HFFc6 (cell line): ENCODE measurements at places on chromosomes 6 and 20.
A peak's percentile ranks its signal among the peaks of the same experiment; 100 is the strongest.

DNA sequence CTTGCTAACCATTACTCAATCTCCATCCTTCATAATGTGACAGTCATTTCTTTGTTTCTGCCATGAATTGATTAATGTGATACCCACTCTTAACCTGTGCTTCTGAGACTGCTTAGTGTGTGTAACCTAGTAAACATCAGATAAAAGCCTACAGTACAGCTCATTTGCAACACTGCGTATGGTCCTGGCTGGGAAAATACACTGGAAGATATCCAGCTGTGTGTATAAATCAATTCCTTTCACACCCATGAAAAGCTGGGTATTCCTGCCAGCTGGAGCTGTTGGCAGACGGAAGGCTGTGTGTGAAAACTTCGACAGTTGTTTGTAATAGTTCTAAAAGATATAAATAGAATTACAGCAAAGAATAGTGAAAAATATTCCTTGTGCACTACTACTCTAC lies 509.2 kb downstream of the FRK start:
- no peak for DNase-seq

DNA sequence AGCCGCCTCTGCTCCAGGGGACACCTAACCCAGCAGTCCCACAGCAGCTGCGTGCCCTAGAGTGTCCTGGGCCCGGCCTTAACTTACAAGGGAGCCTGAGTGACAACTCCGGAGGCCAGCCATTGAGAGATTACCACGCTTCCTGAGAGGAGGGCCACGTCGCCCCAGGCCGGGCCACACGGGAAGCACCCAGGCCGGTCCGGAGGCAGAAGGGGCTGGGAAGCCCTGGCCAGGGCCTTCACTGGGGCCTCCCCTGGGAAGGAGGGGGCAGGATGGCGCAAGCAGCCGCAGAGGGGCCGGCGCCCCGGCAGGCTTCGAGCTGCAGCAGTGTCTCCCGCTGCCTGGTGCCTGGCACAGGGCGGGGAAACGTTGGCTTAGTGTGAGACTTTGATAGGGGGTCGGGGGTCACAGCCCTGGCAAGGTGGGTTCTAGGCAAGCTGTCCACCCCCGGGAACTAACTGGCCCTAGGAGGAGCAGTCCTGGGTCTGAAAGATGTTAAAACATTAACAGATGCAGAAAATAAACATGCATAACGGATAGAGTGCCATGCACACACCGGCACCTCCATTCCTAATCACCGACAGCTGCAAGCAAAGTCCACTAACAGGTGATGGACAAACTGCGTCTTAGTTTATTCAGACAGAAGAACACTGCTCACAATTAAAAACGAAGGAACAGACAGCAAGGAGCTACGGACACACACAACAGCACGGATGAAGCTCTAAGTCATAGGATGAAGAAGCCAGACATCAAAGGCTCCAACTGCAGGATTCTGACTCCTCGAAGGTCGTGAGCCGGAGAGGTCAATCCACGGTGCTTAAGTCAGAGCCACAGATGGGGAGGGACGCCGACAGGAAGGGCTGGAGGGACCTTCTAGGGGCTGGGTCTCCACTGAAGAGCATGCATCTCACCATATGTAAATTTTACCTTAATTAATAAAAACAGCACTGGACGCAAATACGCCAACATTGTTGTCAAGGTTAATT lies 17.4 kb downstream of the CHRNA4 start:
- no peak for DNase-seq

DNA sequence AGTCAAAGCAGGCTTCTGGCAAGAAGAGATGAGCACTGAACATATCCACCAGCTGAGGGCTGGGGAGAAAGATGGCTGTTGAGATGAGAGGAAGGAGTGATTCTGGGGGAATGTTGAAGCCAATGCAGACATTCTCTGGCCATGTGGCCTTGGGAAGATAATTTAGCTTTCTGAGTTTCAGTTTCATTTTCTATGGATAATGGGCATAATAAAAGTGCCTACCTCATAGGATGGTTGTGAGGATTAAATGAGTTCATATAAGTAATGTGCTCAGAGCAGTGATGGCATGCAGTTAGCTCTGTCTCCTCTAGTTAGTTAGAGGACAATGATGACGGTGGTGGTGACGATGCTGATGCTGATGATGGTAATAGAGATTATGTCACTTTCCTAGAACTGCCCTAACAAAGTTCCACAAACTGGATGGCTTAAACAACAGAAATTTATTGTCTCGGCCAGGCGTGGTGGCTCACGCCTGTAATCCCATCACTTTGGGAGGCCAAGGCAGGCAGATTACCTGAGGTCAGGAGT lies 18.5 kb upstream of the KCNK5 start:
- DNase-seq = no peak

DNA sequence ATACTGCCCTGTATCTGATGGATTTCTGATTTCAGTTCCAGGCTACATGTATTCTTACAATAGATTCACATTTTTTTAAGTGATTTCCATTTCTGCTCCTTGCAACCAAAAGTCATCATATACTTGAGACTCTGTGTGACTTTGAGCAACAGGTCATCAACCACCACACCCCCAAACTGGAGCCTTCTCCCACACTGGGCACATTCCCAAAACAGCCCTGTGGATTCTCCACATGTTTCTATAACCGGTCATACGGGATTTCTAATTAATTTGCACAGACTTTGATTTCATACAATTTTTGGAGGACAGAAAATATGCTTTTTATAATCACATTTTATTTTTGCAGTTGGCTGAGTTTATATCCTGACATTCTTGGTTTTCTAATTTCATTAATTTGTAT lies 317.2 kb upstream of the ID4 start:
- no peak for DNase-seq

DNA sequence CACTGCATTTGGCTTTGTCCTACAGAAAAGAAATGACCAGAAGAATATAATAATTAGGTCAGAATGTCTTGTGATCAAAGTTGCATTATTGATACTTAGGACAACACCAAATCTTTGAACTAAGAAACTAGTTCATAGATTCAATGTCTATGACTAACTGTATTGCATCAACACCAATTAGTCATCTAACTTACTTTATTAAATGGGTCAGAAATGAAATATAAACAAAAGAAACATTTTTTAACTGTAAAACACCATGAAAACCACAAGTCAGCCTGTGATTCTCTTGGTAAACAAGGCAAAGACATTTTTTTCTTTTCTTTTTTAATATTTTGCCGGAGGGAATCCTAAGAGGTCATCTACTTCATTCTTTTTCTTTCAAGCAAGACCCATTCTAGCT lies 114.1 kb upstream of the HDDC2 start:
- DNase-seq = no peak

GRCh38 chr6:163620670-163621330 lies 206.3 kb downstream of the QKI start:
- DNase-seq = no peak

- DNase-seq = no peak
Observed at GRCh38 chr6:157706883-157707282, 116.2 kb upstream of the SNX9 start.

GRCh38 chr20:23207826-23208540 lies 121.9 kb upstream of the CD93 start:
- DNase-seq = no peak

DNA sequence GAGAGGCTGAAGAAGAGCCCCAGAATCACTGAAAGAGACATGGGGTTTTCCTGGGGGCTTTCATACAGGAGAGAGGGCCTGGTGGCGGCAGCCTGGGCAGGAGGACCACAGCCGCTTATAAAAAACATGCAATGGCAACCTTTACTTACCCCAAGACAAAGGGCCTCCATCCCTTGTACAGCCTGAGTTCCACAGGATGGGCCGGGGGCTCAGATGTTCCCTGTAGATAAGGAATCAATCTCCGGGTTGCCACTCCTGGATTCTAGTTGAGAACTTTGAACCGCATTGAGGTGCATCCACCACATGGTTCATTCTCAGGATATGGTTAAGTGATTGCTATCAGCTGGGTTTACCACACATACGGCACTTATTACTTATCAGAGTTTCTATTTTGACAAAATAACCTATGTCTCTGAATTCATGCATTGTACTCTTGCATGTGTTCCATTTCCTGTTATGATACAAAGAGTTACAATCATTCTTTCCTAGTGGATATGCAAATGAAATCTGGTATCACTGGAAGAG lies 677.6 kb downstream of the KIF16B start:
- DNase-seq = no peak

- no peak for DNase-seq
Observed at GRCh38 chr20:14295770-14296309, 41.6 kb downstream of the FLRT3 start.

DNA sequence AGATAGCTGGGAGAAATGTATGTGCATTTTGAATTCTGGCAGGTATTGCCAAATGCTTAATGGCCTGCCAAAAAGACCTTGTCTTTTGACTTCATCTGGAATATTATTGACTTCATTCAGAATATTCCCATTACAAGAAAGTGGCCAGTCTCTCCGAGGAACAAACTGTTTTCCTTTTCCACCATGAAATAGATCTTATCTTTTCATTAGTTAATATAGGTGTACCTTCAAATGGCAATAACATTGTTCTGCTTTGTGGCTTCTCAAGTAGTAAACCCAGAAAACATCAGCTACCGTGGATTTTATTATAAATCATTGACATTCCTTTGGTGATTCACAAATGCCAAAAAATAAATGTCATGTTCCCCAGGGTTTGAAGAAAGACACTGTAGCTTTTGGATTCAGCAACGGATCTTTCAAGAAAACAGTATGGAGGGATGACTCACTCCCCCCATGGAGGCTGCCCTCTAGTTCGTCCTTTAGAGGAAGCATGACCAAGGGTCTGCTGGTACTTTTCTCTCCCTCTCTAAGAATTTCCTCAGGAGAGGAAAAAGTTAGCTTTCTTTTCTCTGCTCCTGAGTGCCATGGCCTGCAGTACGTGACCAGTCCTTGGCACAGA lies 1.1 kb upstream of the RNF182 start:
- DNase-seq = peak; percentile 75

DNA sequence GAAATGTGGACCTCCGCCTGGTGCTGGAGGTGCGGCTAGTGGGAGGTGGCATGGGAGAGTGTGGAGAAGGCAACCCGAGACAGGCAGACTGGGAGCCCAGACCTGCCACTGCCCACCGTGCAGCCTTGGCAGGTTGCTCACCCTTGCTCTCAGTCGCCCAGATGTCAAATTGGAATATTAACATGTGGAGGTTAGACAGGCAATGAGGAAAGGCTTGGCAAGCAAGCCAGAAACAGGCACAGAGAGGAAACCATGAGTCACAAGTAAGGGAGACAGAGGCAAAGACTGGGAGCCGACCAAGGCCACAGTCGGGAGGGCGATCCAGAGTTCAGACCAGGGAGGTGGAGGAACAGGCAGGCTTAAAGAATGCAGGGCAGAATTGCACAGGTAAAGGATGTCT lies 178.2 kb downstream of the FOXC1 start:
- peak; percentile 12 for DNase-seq

GRCh38 chr6:46935687-46936086 lies 13.9 kb upstream of the ADGRF5 start:
- no peak for DNase-seq

DNA sequence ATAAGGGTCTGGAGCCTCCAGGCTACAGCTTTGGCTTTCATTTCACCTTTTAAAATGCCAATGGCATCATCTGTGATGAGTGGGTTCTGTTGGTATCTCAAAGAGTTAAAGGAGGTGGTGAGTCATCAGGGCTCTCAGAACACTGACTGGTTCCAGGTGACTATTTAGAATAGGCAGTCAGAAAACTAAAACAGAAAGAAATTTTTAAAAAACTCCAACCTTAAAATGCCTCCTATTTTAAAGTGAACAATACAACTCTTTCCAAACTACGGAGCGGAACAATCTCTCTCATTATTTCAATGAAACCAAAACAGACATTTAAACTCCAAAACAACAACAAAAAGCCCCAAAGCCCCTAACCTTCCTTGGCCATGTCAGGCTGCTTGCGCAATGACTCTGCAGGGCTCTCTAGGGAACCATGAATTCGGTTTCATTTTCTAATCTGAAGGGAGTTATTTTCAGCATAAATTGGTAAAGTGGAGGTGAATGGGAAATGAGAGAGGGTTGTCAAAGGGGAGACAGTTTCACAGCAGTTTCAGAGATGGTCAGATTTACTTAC lies 194.9 kb downstream of the KIF6 start:
- no peak for DNase-seq

DNA sequence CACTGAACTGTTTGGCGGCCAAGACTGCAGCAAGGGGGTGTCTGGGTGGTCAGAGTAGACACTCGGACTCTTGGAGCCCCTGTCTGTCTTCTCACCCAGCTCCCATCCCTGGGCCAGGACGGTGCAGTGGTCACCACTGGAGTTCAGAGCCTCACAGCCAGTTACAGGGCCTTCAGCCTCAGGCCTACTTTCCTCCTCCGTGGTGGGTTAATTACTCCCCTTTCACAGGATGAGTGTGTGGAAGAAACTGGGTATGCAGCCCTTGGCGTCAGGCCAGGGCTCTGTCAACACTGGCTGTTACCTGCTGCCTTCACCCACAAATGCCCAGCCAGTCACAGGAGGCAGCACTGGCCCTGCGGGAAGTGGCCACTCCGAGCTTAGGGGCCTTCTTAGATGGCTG lies 1.8 kb upstream of the YTHDF1 start:
- no peak for DNase-seq

DNA sequence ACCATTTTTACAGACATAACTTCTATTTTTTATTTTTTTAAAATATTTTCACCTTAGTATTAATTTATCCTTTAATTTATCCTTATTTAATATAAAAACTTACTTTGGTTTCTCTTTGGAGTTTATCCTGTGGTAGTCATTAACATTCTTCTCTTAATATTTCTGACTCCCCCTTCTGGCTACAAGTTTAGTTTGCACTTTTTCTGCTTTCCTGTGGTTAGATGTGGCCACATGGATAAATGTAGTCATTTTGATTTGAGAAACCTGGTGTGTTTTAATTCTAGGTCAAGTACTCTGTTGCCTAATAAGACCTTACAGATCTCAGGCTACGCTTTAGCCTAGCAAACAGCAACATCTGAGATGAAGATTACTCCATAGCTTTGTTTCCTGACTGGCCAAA lies 1187.5 kb downstream of the HACE1 start:
- DNase-seq = no peak

- no peak for DNase-seq
Observed at GRCh38 chr6:129284225-129284624, 401.3 kb downstream of the LAMA2 start.

GRCh38 chr20:20321134-20321533 lies 46.8 kb upstream of the INSM1 start:
- no peak for DNase-seq

DNA sequence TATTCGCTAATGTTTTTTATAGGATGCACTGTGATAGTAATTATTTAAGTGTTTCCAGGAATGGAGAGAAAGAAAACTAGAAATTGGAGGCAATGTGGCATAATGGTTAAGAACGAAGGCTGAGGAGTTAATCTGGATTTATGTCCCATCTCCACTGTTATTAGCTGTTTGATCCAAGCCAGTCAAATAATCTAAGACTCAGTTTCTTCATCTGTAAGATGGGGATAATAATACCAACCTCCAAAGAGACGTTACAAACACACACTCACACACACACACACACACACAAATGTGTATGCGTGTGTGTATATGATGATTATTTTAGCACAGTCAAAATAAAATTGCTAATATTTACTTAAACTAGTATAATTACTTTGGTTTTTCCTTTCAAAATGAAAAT lies 36.9 kb upstream of the TPD52L1 start:
- no peak for DNase-seq
